ENCODE measurements at places on chromosomes 12 and 14. TPM values are rescaled to one million over a fixed set of nuclear protein-coding genes. Genes with fewer than 3 reads are reported as not detected.

GRCh38 chr12:132477017-132477702, 12.8 kb upstream of the FBRSL1 start:
- H3K4me3 ChIP-seq = no peak overlapping the region
- H3K27me3 ChIP-seq = peaks cover 41% of the 10 kb centered on the region
- no peaks in the 10 kb centered on the region for H3K4me1 ChIP-seq

- no peaks in the 10 kb centered on the region for H3K27me3 ChIP-seq
- H3K36me3 ChIP-seq = no peaks in the 10 kb centered on the region
- no peaks in the 10 kb centered on the region for H3K4me1 ChIP-seq
- H3K4me3 ChIP-seq = no peak overlapping the region
- no peak for DNase-seq
- no peak overlapping the region for H3K27ac ChIP-seq
These were observed 2.0 kb upstream of the MYH6 start for GRCh38 chr14:23409966-23410635.

- no peaks in the 10 kb centered on the region for H3K27me3 ChIP-seq
- no peaks in the 10 kb centered on the region for H3K4me1 ChIP-seq
- peak; percentile 46 for DNase-seq
- H3K4me3 ChIP-seq = no peak overlapping the region
- H3K36me3 ChIP-seq = no peaks in the 10 kb centered on the region
These were observed 262.6 kb upstream of the BTG1 start for GRCh38 chr12:92408072-92408900.

GRCh38 chr12:52198454-52199215, 6.8 kb upstream of the KRT80 start:
- no peak for DNase-seq
- no peaks in the 10 kb centered on the region for H3K27me3 ChIP-seq
- peaks cover 7% of the 10 kb centered on the region for H3K4me1 ChIP-seq
- no peak overlapping the region for H3K4me3 ChIP-seq

DNA sequence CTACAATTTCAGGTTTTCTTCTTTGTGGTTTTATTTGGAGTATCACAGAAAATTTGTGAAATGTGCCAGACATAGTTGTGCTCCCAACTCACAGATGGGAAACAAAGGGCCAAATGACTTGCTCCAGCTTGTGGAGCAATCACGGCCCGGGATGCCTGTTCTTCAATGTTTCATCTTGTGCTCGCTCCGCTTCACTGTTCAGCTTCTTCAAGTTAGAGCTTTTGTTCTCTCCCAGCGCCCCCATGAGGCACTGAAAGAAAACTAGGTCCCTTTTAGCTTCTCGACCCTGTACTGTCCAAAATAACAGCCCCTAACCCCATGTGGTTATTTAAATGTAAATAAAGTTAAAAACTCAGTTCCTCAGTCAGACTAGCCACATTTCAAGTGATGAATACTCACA, 187.9 kb upstream of the STXBP6 start:
- no peak for DNase-seq
- no peak overlapping the region for H3K4me3 ChIP-seq
- H3K4me1 ChIP-seq = no peaks in the 10 kb centered on the region
- no peaks in the 10 kb centered on the region for H3K27me3 ChIP-seq

DNA sequence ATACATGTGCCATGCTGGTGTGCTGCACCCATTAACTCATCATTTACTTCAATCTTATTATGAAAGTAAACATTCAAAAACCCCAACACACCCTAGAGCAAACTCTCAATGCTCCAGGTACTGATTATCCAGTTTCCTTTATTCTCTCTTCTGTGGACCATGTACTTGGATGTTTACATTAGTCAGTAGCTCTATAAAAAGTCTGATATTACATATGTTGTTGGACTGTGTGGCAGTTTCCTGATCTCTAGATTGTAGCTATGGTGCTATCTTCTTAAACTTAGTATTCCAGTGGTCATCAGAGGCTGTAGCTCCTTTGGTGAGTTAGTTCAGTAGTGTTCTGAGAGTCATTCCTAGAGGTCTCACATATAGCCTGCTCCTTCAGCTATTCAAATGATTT, 25.1 kb upstream of the ITGA5 start:
- no peak overlapping the region for H3K27ac ChIP-seq
- DNase-seq = peak; percentile 32
- peaks cover 6% of the 10 kb centered on the region for H3K4me1 ChIP-seq

DNA sequence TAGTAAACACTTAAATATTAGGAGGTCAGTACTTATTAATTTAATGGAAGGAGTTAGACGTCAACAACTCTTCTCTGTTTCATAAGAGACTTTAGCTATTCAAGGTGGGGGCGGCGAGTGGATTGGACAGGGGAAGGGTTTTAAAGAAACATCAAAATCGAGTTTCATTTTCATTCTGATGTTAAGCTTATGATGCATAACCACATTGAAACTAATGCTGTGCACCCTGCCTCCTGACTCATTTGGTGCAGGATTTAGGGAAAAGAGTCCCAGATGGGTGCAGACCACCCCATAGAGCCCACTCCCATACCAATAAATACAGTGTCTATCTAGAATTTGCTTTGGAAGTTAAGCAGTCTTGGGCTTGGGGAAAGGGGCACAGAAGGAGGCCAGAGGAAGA, 7.4 kb downstream of the ZBTB39 start:
- H3K4me1 ChIP-seq = peaks cover 10% of the 10 kb centered on the region
- no peak overlapping the region for H3K27ac ChIP-seq
- H3K27me3 ChIP-seq = no peaks in the 10 kb centered on the region

DNA sequence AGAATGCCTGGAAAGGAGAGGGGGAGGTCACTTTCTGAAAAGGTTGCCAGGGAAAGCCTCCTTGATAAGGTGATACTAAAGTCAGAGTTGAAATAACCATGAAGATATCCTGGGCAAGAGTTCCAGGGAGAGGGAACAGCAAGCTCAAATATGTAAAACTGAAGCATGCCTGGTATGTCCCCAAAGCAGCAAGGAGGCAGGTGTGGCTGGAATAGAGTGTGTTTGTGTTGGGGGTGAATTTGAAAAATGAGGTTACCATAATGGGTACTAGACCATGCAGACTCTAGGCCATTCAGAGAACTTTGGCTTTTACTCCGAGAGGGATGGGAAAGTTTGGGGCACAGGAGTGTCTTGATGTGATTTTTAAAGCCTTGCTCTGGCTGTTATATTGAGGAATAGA, 66.7 kb upstream of the PTCSC3 start:
- H3K27ac ChIP-seq = no peak overlapping the region
- peaks cover 5% of the 10 kb centered on the region for H3K4me1 ChIP-seq
- H3K36me3 ChIP-seq = no peaks in the 10 kb centered on the region
- H3K4me3 ChIP-seq = no peak overlapping the region
- H3K27me3 ChIP-seq = no peaks in the 10 kb centered on the region
- DNase-seq = no peak

DNA sequence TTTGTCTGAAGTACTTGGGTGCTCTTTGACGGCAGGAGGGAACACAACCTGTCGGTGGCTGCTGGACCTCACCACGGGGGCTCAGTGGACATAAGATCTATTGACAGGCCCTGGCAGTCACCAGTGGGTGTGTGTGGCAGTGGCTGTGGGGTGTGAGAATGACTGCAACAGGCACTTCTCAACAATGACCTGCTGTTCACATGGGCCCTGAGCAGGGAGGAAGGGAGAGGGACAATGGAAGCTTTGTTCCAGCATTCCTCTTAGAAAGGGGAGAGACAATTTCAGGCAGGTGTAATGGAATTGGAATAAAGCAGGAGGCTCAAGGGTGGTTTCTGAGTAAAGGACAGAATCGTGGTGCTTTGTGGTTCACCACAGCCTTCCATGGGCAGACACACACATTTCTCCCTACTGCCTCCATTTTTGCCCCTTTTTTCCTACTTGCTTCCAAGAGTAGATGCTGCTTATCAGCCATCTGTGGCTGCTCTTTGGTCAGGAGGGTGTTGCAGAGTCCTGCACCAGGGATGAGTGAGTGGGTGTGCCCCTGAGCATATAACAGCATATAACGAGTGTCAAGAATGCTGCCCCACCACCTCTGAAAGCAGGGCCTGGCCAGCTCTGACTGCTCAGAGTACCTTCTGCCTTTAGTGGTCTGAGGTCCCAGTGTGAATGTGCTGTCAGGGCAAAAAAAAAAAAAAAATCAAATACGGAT, 267.7 kb downstream of the RASSF9 start:
- peak; percentile 15 for DNase-seq
- H3K27me3 ChIP-seq = no peaks in the 10 kb centered on the region
- H3K4me3 ChIP-seq = no peak overlapping the region
- no peak overlapping the region for H3K27ac ChIP-seq
- no peaks in the 10 kb centered on the region for H3K4me1 ChIP-seq
- H3K36me3 ChIP-seq = no peaks in the 10 kb centered on the region

- DNase-seq = no peak
- no peaks in the 10 kb centered on the region for H3K4me1 ChIP-seq
- H3K27ac ChIP-seq = no peak overlapping the region
- no peak overlapping the region for H3K4me3 ChIP-seq
These were observed 1036.1 kb upstream of the TMEM132C start for GRCh38 chr12:127230843-127231260.

DNA sequence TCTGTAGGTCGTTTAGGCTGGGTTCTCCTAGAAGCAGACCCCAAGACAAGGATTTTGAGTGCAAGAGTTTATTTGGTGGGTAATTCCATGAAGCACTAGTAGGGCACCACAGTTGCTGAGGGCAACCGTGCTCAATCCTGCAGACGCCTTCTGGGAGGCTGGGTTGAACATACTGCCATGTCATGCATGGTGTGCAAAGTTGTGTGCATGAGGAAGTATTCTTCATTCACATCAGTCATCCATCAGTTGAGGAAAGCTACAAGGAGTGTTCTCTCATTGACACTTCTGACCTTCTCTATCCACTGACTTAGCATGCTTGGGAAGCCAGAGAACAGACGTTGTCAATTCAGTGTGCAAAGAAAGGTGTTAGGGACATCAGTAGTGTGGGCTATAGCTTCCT, 179.2 kb downstream of the PTPN11 start:
- peaks cover 35% of the 10 kb centered on the region for H3K27me3 ChIP-seq
- H3K27ac ChIP-seq = no peak overlapping the region
- H3K36me3 ChIP-seq = no peaks in the 10 kb centered on the region

DNA sequence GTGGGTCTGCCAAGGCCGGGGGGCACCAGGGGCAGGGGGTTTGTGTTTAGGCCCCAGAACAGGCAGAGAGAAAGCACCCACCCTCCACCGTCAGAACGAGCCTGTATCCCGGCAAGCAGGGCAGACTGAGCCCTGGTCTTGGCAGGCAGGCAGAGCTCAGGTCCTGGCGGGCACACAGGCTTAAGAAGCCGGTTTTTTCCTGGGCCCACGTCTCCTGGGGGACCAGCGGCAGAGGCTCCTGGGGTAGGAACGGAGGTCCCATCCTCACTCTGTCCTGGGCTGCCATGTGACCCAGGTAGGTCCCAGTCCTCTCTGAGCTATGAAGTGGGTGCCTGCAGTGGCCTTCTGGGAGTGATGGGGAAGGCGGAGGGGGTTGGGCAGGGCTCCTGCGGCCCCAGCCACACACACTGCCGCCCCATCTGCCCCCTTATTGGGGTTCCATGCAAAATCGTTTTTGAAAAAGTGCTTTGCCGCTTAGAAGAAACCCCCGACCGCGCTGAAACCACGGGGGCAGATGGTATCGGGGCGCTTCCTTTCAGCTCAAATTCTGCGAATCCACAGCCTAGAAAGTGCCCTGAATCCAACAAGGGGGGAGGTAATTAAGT, 24.2 kb downstream of the SH2B3 start:
- H3K4me1 ChIP-seq = peaks cover 42% of the 10 kb centered on the region
- no peaks in the 10 kb centered on the region for H3K27me3 ChIP-seq
- H3K36me3 ChIP-seq = no peaks in the 10 kb centered on the region
- H3K4me3 ChIP-seq = no peak overlapping the region

- no peaks in the 10 kb centered on the region for H3K36me3 ChIP-seq
- no peaks in the 10 kb centered on the region for H3K27me3 ChIP-seq
- no peak overlapping the region for H3K27ac ChIP-seq
- no peaks in the 10 kb centered on the region for H3K4me1 ChIP-seq
These were observed 72.0 kb upstream of the RESF1 start for GRCh38 chr12:31887109-31887811.

DNA sequence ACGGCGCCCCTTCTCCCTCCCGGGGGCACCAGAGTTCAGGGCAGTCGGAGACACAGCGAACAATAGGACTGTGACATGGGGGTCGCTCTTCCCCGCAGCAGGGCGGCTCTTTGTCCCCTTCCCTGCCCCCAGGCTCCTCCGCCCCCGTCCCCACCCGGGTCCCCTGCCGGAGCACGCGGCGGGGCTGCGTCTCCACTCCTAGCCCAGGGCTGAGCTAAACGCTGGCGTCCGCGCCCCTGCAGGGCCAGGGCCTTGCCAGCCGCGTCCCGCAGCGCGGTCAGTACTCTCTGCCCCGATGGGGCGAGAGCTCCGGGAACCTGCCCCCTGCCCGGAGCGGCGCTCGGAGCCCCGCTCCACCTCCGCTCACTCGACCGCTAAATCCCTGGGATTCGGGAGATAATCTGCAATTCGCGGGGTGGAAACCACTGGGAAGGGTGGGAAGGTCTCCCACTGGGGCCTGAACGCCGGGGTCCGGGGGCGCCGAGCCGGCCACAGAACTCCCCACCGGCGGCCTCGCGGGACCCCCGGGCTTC, 825 bp upstream of the CCDC85C start:
- H3K27ac ChIP-seq = peak overlapping the region; percentile 94
- H3K36me3 ChIP-seq = no peaks in the 10 kb centered on the region
- peaks cover 24% of the 10 kb centered on the region for H3K27me3 ChIP-seq
- peaks cover 39% of the 10 kb centered on the region for H3K4me1 ChIP-seq

GRCh38 chr12:64256166-64256800, 34.2 kb upstream of the KICS2 start:
- H3K27me3 ChIP-seq = no peaks in the 10 kb centered on the region
- H3K4me3 ChIP-seq = no peak overlapping the region
- H3K36me3 ChIP-seq = no peaks in the 10 kb centered on the region
- peak; percentile 81 for DNase-seq
- H3K4me1 ChIP-seq = no peaks in the 10 kb centered on the region
- no peak overlapping the region for H3K27ac ChIP-seq

DNA sequence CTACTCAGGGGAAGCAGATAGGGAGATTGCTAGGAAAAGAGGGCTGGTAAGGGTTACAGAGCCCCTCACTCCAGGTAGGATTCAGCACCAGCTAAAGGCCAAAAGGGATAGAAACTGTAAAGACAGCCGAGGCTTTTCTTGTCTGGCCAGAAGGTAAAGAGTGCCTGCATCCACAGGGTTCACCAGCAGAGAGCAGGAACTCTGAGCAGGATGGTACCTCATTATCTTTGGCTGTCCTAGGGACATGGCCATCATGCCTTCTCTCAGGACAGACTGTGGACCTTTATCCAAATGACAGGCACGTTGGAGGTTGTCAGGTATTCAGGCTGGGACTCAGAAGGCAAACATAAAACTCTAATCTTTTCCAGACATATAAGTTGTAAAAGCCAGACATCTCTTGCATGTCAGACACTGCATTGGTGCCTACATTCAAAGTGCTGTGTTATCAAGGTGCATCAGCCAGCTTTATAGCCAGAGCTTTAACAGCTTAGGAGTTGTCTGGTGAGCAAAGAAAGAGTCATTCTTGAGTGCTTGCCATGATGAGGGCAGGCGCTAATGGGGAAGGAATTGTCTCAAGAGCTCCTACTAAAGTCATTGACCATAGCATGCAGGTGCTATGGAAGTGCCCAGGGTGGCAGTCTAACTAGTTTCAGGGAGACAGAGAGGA, 89.5 kb downstream of the PELI2 start:
- H3K27ac ChIP-seq = no peak overlapping the region
- H3K27me3 ChIP-seq = no peaks in the 10 kb centered on the region
- peaks cover 8% of the 10 kb centered on the region for H3K4me1 ChIP-seq
- no peaks in the 10 kb centered on the region for H3K36me3 ChIP-seq
- no peak for DNase-seq
- no peak overlapping the region for H3K4me3 ChIP-seq

Gene CARMIL3
- polyA plus RNA-seq = 0.25 TPM

Gene SMIM41
- polyA plus RNA-seq = 6.5 TPM

Gene MLF2
- 180 TPM for polyA plus RNA-seq

Gene JAG2
- 27.2 TPM for polyA plus RNA-seq

Gene COL2A1
- polyA plus RNA-seq = 13.7 TPM

Gene EPYC
- not detected for polyA plus RNA-seq

Gene CYP46A1
- polyA plus RNA-seq = 0.68 TPM
